CD4-positive, alpha-beta T cell treated with Interleukin-17A for 4 hours (primary cell): ENCODE measurements at places on chromosomes 7 and 10.

GRCh38 chr10:48494073-48494472 lies 110.8 kb downstream of the ARHGAP22 start:
- no peak for DNase-seq

DNA sequence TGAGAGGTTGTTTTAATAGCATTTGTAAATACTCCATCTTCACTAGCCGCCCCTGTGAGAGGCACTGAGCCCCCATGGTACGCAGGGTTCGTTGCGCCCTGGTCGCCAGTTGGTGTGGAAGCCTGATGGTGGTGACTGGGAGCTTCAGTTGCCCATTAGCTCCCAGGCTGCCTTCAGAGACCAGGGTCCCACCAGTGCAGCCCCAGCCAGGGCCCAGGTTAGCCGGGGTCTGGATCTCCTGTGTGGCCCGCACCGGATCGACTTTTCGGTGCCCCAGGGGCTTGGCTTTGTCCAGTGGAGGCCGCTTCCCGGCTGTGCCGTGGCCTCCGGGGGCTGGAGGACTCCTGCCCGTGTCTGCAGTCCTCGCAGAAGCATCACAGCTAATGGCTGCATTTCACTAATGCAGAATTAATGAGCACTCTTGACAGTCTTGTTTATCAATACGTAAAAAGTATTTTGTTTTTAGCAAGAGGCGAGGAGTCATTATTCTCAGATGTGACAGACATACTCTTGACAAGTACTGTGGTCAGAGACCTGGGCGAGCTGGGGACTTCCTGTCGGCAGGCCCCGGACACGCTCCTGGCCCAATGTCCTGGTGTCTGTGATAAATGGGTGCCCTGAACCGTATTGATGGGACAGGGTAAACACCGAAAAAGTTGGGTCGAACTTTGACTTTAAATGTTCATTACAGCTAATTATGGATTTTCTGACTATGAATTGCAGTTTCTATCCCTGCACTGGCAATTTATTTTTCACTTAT lies 99.8 kb downstream of the NKX6-2 start:
- no peak for DNase-seq

GRCh38 chr10:8282340-8282739 lies 227.9 kb downstream of the GATA3 start:
- DNase-seq = no peak

- no peak for DNase-seq
Measured at GRCh38 chr7:47102331-47102841, 479.5 kb downstream of the TNS3 start.
